ENCODE measurements at places on chromosomes 16 and 17. TPM values are rescaled to one million over a fixed set of nuclear protein-coding genes. Genes with fewer than 3 reads are reported as not detected.

The ADAD2 gene
- total RNA-seq = not detected

The CCL23 gene
- not detected for total RNA-seq

GRCh38 chr16:23609929-23610328 lies 13.8 kb upstream of the NDUFAB1 start:
- no peak for DNase-seq

GRCh38 chr17:7557775-7558543 lies 591 bp upstream of the TNFSF13 start:
- DNase-seq = peak; percentile 91

The SLC16A6 gene
- not detected for total RNA-seq

DNA sequence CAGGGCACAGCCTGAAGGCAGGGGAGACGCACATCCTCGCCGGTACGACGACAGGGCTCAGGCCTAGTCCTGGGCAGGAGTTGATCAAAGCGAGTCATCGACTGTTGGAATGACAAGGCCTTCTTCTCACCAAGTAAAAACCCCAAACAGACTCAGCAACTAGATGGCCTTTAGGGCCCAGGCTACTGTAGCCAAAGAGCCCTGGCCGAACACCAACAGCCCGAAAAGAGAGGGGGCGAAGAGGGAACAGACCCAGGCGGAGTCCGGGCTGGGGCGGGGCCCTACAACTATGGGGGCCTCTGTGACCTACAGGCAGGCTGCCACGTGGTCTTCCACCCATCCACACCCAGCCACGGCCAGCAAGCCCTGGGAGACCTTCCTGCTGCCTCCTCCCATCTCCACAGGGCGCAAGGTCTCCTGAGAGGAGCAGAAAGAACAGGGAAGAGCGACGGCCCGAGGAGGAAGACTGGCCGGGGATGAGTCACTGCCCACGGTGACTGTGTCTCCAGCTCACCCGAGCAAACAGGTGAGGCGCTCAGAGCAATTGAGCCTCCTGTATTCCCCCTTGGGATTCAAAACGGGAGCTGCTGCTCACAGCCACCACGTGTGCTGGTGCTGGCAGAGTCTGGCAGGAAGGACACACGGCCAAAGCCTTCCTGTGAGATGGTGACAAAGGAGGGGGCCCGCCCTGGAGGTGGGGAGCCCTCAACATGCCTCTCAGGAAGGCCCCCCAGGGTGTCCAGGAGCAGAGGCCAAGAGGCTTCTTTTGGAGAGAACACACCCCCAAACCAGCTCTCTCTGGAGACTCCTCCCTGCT lies 17.7 kb downstream of the SLC16A3 start:
- DNase-seq = peak; percentile 71

The SLC35G6 gene
- total RNA-seq = not detected

DNA sequence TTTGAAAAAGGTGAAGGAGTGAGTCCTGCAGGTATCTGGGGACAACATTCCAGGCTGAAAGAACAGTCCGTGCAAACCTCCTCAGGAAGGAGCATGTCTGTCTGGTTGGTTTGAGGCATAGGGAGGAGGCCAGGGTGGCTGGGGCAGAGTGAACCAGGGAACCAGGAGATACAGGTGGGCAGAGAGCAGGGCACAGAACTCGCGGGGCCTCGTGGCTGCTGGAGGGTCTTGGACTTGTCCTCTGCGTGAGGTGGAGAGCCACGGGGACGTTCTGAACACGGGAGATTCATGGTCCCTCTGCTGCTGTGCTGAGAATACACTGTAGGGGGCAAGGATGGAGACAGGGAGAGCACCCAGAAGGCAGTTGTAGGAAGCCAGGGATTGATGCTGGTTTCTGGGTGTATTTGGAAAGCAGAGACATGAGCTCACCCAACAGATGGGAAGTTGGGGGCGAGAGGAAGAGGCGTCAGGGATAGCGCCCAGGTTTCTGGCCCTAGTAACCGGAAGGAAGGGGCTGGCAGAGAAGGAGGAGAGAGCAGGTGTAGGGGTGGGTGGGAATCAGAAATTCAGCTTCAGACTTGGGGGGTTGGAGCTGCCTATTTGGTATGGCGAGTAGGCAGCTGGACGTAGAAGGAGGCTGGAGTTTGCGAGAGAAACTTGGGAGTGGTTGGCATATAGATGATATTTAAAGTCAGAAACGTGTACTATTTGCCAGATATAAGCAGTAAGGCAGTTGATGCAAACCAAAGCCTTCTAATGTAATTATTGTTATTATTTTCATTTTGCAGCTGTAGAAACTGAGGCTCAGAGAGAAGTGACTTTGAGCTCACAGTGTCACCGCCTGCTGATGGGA lies at the start of gene CCL17:
CCL17 (plus strand) TSS at position 803 of the 853 bp plus-strand sequence. CDS start 9,166 bp downstream, outside the sequence.
- no peak for DNase-seq

- no peak for DNase-seq
Observed at GRCh38 chr16:73756289-73757178, 540.1 kb upstream of the PSMD7 start.

DNA sequence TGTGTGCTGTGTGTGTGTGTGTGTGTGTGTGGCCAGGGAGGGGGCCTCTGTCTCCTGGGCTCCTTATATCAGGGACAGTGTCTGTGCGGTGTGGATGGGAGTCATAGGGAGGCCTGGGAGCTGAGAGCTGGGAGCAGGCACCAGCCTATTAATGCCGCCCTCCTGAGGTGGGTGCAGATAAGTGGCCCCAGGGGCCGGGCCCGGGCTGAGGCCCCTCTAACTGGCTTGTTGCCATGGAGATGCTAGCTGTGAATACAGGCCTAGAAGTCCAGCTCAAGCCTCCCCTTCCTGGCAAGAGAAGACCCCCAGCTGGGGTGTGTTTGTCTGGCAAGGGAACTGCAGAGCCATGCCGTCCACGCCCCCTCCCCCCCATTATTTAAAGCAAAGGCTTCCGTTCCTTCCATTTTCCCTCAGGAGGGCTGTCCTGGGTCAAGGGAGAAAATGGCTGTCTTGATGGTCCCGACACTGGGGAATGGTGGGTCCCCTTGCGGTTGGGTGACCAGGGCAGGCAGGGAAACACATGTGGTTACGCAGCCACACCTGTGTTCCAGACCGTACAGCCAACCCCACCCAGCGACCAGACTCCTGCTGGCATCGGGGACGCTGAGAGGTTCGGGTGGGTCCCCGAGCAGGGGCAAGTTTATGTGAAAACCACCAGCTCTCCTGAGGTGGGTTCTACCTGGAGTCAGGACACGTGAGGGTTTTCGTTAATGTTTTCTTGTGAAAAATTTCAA lies 141.1 kb downstream of the MRM1 start:
- DNase-seq = no peak

The LITAFD gene
- not detected for total RNA-seq

DNA sequence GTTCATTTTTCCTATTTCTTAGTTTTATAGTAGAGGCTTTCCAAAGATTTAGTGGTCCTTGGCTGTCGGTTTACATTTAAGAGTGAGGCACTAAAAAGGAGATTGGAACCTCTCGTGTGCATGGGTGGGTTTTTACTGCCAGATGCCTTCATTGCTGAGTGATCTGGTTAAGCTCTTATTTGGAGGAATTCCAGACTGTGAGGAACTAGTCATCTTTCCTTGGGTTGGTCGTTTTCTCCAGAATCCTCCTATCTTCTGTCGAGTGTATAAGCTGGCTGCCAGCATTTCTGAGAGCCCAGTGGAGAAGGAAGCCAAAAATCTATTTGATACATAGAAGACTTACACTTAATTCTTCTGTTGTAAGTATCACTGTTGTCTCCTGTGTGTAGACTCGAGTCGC lies 22.6 kb downstream of the IST1 start:
- DNase-seq = no peak

DNA sequence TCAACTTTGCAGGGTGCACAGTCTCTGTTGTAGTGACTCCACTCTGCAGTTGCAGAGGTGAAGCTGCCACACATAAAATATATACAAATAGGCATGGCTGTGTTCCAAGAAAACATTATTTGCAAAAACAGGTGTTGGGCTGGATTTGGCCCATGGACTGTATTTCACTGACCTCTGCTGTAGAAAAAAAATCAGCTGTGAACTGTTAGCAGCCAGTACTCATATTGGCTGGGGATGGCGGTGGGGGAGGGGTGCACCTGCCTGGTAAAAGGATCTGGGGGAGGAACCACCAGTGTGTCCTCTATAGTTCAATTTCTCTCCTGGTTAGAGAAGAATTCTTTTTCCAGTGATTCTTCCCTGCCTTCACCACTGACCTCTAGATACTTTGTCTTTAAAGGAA lies 50.0 kb downstream of the SHISA9 start:
- no peak for DNase-seq

- peak; percentile 78 for DNase-seq
Observed at GRCh38 chr17:32659419-32659842, 172.6 kb downstream of the CDK5R1 start.

DNA sequence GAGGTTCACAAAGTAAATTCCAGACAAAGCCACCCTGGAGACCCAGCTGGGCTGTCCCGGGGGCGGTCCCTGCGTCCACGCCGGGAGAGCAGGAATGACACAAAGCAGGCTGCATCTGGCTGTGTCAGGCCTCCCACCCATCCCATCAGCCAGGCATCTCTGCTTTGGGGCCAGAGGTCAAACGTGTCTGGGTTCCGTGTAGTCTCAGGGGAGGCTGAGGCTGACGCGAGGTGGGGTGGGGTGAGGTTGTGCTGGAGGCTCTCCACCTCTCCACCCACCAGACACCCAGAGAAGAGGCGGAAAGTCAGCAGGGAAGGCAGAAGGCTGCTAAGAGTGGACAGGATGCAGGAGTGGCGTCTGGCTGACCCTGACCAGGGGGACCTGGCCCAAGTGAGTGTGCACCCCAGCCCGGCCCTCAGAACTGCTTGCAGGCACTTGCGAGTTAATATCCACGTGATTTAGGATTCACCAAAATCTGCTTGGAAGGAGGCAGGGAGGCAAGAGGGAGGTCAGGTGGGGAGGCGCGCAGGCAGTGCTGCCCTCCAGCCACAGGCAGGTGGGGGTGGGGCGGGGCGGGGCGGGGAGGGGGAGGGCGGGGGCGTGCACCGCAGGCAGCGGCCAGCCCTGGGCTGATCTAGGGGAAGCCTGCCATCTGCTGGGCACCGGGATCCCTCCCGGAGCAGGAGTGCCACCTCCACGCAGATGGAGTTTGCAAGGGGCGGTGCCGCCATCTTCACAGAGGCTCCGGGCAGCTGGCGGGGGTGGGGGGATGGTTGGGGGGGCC lies 44.3 kb downstream of the TBC1D16 start:
- DNase-seq = peak; percentile 90

The NPB gene
- 0.69 TPM for total RNA-seq

The RPL27 gene
- total RNA-seq = 694 TPM

DNA sequence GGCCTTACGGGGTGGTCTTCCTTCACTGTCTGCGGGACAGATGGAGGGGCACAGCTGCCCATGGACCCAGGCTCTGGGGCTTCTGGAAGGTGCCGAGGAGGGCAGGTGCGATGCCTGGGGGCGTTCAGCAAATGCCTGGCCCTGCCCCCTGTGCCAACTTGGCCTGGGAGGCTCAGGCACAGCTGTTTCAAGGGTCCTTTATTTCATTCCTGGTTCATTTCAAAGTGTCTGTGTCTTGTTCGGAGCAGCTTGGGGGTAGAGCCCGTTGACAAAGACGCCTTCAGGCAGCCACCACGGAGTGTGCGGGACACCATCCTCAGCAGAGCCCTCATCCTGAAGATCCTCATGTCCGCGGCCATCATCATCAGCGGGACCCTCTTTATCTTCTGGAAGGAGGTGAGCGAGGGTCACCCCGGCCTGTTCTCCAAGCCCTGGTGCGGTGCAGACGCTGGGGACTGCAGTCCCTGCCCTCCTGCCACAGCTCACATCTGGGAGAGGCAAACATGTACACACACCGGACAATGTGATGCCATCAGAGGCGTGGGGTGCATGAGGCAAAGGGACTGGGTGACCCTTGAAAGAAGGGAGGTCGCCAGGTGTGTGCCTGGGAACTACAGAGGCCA lies 43.9 kb downstream of the MEAK7 start:
- DNase-seq = no peak

GRCh38 chr16:49698931-49699840 lies 156.7 kb downstream of the ZNF423 start:
- peak; percentile 82 for DNase-seq

- DNase-seq = no peak
Observed at GRCh38 chr16:61617219-61617783, 418.9 kb downstream of the CDH8 start.

DNA sequence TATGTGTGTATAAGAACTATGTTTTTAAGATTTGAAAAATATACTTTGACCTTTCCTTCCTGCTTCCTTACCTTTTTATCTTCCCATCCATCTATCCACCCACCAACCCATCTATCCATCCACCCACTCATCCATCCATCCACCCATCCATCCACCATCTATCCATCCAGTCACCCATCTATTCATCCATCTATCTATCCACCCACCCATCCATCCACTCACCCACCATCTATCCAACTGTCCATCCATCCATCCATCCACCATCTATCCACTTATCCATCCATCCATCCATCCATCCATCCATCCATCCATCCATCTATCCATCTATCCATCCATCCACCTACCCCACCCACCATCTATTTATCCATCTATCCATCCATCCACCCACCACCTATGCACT lies 12.4 kb downstream of the CBFA2T3 start:
- no peak for DNase-seq

The RPRML gene
- 0.32 TPM for total RNA-seq

DNA sequence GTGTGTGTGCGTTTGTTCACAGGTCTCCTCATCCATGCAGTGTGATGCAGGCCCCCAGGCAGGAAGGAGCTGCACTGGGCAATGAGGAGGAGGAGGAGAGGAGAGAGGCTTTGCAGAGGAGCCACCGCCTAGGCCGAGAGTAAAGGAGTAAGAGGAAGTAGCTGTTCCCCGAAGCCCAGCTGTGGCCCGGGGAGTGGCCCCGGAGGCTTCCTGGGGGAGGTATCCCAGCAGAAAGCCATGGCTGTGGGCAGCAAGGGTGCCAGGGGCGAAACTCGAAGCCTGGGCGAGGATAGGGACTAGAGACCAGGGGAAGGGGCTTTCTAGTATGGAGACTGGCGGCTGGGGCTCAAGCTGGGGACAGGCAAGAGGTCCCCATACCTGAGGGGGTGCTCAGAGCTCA lies 12.2 kb downstream of the C16orf95 start:
- no peak for DNase-seq

DNA sequence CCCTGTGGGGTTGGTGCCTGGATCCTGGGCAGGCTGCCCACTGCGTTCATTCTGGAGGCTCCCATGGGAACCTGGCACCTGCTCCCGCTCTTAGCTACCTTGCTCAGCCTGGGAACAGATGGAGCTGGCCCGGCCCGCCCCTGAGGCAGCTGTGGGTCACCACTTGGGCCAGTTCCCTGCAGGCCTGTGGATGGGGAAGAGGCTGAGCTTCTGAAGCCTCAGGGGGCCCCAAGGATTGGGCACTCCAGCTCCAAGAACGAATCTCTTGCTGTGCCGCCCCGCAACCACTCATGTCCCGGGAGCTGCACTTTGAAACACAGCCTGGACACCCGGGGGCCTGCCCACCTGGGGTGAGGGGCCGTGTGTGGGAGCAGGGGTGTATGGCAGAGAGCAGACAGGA lies 37.7 kb downstream of the BAHCC1 start:
- DNase-seq = peak; percentile 69

The CLEC19A gene
- not detected for total RNA-seq

The TP53I13 gene
- 40.1 TPM for total RNA-seq

The SLC22A31 gene
- total RNA-seq = not detected

The C17orf100 gene
- total RNA-seq = 0.47 TPM

The MEIOC gene
- total RNA-seq = not detected

- DNase-seq = peak; percentile 5
Observed at GRCh38 chr17:73402466-73402865, 90.7 kb upstream of the CDC42EP4 start.

GRCh38 chr17:795276-795675 lies 13.1 kb downstream of the MRM3 start:
- DNase-seq = peak; percentile 35

The HOXB4 gene
- 0.79 TPM for total RNA-seq

GRCh38 chr16:61382435-61382834 lies 653.8 kb downstream of the CDH8 start:
- no peak for DNase-seq

Data from left ventricle myocardium superior (tissue), 1 donor.